Activated T-helper 1 cell treated with anti-CD3 and anti-CD28 coated beads, Interleukin-12 subunit alpha, Interleukin-12 subunit beta, Interleukin-2, Interleukin-4 antibody, amounts not matched to agents 30 ng/mL and 10 ng/mL and 1 ng/mL, durations not matched to agents 14 hours and 24 hours and 36 hours (primary cell): ENCODE measurements at places on chromosomes 1 and 21. TPM values are rescaled to one million over a fixed set of nuclear protein-coding genes. Genes with fewer than 3 reads are reported as not detected.

DNA sequence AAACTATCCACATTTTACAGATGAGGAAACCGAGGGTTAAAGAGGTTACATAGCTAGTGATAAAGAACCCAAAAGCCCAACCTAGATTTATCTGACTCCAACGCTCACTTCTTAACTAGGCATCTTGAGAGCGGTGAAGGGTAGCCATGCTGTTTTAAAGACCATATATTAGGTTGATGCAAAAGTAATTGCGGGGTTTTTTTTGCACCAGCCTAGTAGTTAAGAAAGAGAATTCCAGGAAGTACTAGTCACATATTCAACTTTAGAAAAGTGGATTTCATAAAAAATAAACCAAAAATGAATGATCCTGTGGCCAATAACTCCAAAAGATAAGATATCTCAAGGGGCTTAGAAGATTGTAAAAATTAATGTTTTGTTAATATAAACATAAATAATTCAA is 162.1 kb downstream of the GLUL start:
- H3K27ac ChIP-seq: no peak overlapping the region
- DNase-seq: no peak
- no peaks in the 10 kb centered on the region for H3K36me3 ChIP-seq
- no peaks in the 10 kb centered on the region for H3K4me1 ChIP-seq

Gene TFF2
- not detected in 2 replicates for total RNA-seq

Gene DPH5
- 31.7 and 32.2 TPM in 2 replicates for total RNA-seq

GRCh38 chr1:175889848-175890247 is 146.5 kb upstream of the TNR start:
- H3K36me3 ChIP-seq: no peaks in the 10 kb centered on the region
- H3K27me3 ChIP-seq: no peaks in the 10 kb centered on the region
- no peak for DNase-seq
- H3K4me1 ChIP-seq: no peaks in the 10 kb centered on the region
- H3K27ac ChIP-seq: no peak overlapping the region
- H3K4me3 ChIP-seq: no peak overlapping the region

DNA sequence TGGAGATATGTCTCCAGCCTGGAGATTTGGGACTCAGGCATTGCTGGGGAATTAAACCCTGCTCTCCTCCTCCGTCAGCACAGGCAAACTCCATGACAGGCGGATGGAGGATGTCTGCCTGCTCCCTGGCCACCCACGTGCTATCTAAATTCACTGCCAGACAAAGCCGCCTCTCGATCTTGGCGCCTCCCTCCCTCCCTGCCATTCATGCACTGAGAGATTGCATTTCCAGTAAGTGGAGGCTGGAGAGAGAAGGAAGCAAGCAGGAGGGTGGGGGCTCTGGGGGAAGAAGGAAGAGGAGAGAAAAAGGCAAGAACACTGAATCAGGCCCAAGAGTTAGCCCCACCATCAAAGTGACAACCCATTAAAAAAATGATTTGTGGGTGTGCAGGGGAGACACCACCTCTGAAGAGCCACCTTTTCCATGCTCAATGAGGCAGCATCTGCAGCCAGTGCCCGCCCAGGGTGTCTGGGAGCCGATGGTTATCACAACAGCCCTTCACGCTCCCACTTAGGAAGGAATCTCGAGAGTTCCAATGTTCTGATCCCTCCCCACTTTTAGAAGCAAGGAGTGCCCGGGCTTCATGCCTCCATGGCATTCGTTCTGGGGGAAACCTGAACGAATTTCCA is 183.0 kb downstream of the HIVEP3 start:
- peaks cover 3% of the 10 kb centered on the region for H3K36me3 ChIP-seq
- H3K27me3 ChIP-seq: peaks cover 2% of the 10 kb centered on the region
- no peak for DNase-seq
- peak overlapping the region; percentile 19 for H3K4me3 ChIP-seq
- peaks cover 64% of the 10 kb centered on the region for H3K4me1 ChIP-seq

DNA sequence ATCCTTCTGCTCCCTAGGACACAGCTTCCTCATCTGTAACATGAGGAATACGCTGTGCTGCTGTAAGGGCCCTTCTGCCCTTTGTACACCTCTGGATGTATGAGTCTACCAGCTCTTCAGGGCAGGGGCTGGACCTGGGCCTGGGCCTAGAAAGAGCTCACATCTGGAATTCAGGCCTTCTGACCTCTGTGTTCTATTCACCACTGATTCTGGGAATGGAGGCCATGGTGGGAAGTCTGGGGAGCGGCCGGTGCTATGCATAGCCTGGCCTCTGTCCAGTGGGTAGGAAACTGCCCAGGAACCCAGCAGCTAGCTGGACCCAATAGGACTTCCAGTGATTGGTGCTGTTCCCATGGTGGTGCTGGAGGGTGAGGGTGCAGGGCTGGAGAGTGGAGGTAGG is 11.0 kb upstream of the GPR61 start:
- H3K27ac ChIP-seq: no peak overlapping the region
- H3K4me1 ChIP-seq: peaks cover 24% of the 10 kb centered on the region
- H3K36me3 ChIP-seq: no peaks in the 10 kb centered on the region
- no peak overlapping the region for H3K4me3 ChIP-seq
- peaks cover 8% of the 10 kb centered on the region for H3K27me3 ChIP-seq
- no peak for DNase-seq

DNA sequence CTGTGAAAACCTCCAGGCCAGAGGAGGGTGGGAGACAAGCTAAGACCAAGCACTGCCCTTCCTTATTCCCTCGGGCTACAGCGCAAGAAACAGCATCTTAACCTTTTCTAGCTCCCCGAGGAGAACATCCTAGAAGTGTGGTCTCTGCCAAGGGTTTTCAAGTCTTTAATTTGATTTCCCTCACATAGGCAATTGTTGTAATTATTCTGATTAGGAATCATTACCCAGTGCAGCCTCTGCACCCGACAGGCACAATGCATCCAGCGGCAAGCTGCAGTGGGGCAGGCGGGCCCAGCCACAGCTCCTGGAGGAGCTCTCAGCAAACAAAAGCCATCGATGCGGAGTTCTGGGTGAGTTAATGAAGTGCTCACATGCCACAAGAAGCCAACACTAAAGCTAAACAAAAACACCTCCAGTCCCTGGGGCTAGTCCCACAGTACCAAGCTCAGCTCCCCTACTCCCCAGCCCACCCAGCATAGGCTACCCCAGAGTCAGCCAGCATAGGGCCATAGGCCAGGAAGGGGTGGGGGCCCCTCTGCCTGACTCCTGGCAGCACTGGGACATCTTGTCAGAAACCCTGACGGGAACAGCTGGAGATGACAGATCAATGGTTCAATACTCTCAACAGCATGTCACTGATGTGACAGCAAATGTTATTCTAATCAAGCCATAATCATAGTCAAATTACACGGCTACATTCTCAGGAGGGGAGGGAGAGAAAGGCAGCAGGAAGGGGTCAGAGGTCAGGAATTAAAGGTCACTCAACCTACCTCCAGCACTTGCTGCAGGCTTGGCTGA is 42.5 kb downstream of the ERI3 start:
- peaks cover 22% of the 10 kb centered on the region for H3K36me3 ChIP-seq
- no peak overlapping the region for H3K4me3 ChIP-seq
- DNase-seq: no peak
- H3K27ac ChIP-seq: no peak overlapping the region
- H3K27me3 ChIP-seq: no peaks in the 10 kb centered on the region

DNA sequence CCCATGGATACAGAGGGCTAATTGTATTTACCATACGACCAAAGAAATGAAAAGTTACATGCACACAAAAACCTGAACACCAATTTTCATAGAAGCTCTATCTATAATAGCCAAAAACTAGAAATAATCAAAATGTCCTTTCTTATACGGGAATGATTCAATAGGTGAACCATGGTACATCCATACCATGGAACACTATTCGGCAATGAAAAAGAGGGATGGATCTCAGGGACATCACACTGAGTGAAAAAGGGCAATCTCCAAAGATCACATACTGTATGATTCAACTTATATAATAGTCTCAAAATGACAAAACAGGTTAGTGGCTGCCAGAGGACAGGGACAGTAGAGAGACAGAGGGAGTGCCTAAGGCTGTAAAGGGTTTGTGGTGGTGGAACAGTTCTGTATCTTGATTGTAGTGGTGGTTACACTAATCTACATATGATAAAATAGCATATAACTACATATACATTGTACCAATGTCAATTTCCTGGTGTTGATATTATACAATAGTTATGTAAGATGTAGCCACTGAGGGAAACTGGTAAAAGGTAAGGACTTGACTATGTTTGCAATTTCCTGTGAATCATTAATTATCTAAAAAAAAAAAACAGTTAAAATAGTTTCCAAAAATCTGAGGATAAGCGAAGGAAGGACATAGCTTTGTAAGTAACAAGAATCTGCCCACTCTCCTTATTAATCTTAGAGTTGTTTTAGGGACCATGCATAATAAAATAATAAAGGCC is 3.7 kb downstream of the RSBN1 start:
- H3K27ac ChIP-seq: no peak overlapping the region
- no peak for DNase-seq

- no peak overlapping the region for H3K4me3 ChIP-seq
- no peak for DNase-seq
- H3K27ac ChIP-seq: no peak overlapping the region
- H3K36me3 ChIP-seq: no peaks in the 10 kb centered on the region
- H3K27me3 ChIP-seq: peaks cover 3% of the 10 kb centered on the region
Measured at GRCh38 chr1:236944556-236944955, 59.7 kb downstream of the MT1HL1 start.
